AG10803 (cell line): ENCODE measurements at places on chromosomes 6 and 20.

DNA sequence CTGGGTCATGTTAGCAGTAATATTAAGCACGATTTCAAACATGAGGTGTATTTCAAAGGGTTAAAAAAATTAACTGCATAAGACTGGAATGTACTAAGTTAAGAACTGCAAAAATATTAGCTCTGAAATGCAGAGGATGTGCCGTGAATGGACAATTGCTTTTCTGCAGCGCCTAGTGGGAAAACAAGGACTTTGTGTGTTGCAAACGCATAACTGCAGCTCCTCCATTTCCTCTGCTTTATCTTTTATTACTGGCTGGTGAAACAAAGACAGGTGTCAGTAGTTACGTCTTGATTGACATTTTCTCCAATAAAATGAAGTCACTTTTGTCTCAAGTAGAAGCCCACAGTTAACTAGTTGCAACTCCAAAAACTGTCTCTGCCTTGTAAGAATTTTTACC lies 1.7 kb downstream of the PDE7B start:
- peak; percentile 28 for DNase-seq

DNA sequence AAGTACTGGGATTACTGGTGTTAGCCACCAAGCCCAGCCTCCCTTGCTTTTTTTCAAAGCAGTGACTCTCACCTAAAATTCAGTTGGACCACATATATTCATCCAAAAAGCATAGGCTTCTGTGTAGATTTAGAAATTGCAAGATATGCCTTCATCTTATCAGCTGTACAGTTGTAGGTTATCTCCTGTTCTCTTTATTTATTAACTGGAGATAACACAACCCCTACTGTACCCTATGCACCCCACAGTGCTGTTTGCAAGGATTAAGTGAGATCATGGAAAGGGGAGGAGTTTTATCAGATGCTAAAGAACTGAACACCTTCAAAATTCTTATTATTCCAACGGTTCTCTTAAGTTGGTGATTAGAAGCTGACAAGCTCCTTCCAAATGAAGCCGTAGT lies 164.4 kb upstream of the JARID2 start:
- DNase-seq: no peak

DNA sequence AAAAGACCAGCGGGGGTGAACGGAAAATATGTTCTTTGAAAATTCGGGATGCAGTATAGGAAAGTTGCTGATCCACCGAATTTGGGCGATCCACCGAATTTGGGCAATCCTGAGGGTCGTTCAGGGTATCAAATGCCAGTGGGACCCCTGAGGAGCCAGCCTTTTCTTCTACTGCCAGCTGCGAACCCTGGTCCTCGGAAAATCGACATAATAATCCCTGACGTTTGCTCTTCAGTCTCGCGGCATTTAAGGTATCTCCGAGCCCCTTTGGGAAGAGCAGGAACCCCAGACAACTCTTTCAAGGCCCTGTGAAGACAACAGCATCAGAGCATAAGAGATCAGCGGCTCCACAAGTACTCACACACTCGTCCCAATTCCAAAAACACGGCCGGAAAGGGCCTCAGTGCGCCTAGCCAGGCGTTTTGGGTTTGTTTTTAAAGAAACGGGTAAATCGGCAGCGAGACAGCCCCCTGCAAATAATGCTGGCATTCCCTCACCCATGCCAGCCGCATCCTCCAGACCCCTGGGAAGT lies 1.0 kb downstream of the SIM1 start:
- peak; percentile 38 for DNase-seq

- no peak for DNase-seq
Measured at GRCh38 chr20:671252-672030, 4.2 kb downstream of the SCRT2 start.

- no peak for DNase-seq
Measured at GRCh38 chr20:44224637-44225036, 14.1 kb upstream of the OSER1 start.

DNA sequence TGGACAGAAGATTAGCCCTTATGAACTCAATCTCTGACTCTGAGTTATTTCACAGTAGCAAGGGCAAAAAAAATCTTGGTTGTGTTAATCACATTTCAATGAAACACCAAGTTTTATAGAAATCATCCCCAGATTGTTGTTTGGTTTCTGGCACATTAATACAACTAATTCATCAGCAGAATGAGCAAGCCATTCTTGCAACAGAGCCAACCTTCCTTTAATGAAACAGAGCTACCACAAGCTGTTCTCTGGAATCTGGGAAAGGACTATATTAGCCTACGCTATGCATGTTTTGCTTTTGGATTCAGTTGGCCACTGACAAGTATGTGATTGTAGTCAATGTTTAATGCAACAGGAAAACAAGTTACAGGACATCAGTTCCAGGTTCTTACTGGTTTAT lies 13.8 kb upstream of the POPDC3 start:
- peak; percentile 98 for DNase-seq

- no peak for DNase-seq
Measured at GRCh38 chr6:31741815-31742214, 2.0 kb downstream of the MSH5 start.

GRCh38 chr6:894274-894673 lies 201.3 kb upstream of the EXOC2 start:
- no peak for DNase-seq

GRCh38 chr6:21781128-21781527 lies 187.6 kb downstream of the SOX4 start:
- no peak for DNase-seq

- DNase-seq: no peak
Measured at GRCh38 chr20:62452475-62453095, 23.2 kb downstream of the GATA5 start.

GRCh38 chr20:60470366-60470765 lies 512.1 kb downstream of the CDH26 start:
- DNase-seq: no peak

GRCh38 chr6:137490961-137491360 lies 3.2 kb downstream of the OLIG3 start:
- DNase-seq: no peak

GRCh38 chr6:19824058-19824807 lies 12.9 kb upstream of the ID4 start:
- peak; percentile 39 for DNase-seq

- DNase-seq: peak; percentile 25
Measured at GRCh38 chr6:56329271-56330050, 82.1 kb upstream of the COL21A1 start.

- DNase-seq: peak; percentile 63
Measured at GRCh38 chr6:12280902-12281301, 9.3 kb upstream of the EDN1 start.

GRCh38 chr20:47765691-47766594 lies 19.3 kb downstream of the SULF2 start:
- DNase-seq: peak; percentile 14

DNA sequence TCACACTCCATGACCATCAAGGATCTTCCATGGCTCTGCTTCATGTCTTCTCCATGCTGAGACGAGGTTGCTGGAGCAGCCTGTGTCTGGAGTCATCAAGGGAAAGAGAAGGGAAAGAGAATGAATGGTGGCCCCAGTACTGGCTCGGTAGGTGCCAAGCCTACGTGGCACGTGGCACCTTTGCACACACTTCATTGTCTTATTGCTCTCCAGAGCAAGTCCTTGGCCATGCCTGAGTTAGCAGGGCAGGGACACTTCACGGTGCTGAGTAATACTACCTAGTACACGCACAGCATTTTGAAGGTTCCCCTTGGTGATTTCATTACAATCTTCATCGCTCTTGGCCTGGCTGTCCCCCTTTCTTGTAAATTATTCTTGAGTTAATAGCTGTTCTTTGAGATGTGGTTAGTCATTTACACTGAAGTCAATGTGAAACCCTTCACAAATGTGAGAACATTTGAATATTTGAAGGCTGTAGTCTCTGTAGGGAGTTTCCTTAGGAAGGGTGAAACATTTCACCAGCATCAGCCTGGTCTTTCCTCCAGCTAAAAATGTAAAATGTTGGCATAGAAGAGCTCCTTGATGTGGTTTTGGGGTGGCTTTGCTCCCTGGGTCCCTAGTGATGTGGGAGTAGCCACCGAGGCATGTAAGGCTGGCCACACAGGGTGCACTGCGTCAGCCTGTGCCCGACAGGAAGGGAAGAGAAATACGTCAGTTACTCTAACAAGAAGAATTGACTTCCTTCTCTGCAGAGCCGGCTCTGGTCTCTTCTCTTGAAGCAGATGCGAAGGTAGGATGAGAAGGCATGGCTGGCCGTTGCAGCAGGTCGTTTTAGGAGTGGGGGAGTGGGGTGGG lies at the start of gene SYTL3:
TSS of gene SYTL3 (plus strand) at position 766 of the 855 bp plus-strand sequence. CDS start 13,215 bp downstream, outside the sequence.
- peak; percentile 84 for DNase-seq

DNA sequence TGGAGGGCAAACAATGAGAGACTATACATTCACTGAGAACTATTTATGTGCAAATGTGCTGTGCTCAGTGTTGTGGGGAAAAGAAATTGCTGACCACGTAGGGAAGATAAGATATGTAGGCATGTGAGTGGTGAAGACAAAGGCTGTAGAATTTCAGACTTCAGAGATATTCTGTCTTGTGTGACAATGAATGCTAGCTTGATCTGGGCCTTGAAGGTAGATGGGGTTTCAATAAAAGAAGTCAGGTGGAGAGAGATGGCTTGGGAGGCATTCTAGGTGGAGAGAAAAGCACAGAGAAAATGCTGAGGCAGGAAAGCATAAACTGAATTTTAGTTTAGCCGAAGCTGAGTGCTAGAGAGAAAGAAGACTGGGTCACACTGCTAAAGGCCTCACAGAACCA lies 56.8 kb upstream of the EEF1A1 start:
- DNase-seq: no peak
